ENCODE measurements at places on chromosomes 3 and 15.
A peak's percentile ranks its signal among the peaks of the same experiment; 100 is the strongest.

DNA sequence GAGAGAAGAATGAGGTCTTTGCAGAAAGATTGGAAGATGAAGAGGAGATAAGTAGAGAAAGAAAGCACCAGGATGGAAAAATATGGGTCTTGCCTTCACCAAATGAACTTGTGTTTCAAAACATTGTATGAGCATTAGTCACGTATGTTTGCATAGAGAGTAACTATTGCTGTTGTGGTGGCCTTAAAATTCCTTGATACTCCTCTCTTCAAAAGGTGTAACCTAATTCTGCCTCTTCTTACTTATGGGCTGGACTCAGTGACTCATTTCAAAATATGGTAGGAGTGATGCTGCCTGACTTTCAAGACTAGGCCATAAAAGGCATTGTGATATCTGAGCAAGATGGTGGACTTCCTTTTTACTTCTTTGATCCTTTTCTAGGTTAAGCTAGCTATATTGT, 228.7 kb upstream of the ZNF385D start:
- no peak for DNase-seq

- peak; percentile 61 for DNase-seq
Observed at GRCh38 chr15:77870195-77871065, 207.1 kb downstream of the TBC1D2B start.

GRCh38 chr15:34904527-34904926, 65.0 kb downstream of the AQR start:
- no peak for DNase-seq

- DNase-seq = no peak
Observed at GRCh38 chr3:126483321-126483761, 7.7 kb upstream of the ZXDC start.

DNA sequence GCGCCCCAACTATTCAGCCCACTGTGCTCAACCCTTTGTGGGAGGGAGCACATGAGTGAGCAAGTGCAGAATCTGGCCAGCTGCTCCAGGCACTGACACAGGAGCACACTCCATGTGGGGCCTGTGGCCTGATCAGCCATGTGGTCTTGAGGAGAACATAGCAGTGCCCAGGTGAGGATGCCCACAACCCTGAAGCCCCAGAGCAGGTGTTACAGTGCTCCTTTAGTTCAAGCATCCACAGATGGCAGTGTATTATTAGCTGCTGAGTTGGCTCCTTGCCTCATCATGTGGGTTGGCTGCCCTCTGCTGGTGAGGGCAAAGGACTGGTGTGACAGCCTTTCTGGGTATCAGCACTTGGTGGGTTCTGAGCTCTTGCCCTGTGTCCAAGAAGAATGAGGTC, 1588.2 kb downstream of the SI start:
- DNase-seq = peak; percentile 94

DNA sequence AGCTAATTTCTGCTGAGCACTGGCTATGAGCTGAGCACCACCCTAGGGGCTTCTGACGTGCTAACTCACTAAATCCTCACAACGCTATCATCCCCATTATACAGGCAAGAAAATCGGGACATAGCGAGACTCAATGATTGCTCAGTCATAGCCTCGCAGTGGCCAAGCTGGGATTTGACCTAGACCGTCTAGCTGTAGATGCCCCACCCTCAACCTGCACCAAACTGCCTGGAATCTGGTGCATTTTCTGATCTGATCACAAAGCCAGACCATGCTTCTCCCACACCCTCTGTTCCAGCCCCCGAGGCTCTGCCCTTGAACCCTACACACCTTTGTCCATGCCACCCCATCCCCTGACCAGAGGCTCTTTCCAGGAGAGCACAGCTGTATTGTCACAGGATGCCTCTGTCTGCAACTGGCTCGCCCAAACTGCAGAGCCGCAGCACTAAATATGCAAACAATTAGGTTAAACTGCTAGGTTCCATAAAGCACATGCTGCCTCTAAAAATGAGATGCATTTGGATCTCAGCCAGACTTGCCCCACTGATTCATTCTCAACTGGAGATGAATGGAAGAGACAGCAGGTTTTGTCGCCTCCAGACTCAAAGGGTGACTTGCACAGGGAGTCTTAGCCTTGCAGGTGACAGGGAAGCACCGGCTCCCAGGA, 95.2 kb downstream of the NUP210 start:
- no peak for DNase-seq

- no peak for DNase-seq
Observed at GRCh38 chr3:134423153-134423552, 48.9 kb upstream of the AMOTL2 start.

DNA sequence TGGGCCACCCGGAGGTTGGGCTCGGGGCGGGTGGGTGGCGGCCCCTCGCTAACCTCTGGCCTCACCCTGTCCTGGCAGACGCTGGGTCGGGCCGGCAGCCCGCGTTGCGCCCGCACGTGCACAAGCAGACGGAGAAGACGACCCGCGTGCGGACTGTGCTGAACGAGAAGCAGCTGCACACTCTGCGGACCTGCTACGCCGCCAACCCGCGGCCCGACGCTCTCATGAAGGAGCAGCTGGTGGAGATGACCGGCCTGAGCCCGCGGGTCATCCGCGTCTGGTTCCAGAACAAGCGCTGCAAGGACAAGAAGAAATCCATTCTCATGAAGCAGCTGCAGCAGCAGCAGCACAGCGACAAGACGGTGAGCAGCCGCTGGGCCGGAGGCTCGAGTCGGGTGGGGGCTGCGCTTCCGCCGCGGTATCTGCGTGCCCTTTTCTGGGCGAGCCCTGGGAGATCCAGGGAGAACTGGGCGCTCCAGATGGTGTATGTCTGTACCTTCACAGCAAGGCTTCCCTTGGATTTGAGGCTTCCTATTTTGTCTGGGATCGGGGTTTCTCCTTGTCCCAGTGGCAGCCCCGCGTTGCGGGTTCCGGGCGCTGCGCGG, 3.7 kb downstream of the ISL2 start:
- peak; percentile 23 for DNase-seq

GRCh38 chr3:156792114-156792513, 34.0 kb upstream of the LEKR1 start:
- DNase-seq = no peak

DNA sequence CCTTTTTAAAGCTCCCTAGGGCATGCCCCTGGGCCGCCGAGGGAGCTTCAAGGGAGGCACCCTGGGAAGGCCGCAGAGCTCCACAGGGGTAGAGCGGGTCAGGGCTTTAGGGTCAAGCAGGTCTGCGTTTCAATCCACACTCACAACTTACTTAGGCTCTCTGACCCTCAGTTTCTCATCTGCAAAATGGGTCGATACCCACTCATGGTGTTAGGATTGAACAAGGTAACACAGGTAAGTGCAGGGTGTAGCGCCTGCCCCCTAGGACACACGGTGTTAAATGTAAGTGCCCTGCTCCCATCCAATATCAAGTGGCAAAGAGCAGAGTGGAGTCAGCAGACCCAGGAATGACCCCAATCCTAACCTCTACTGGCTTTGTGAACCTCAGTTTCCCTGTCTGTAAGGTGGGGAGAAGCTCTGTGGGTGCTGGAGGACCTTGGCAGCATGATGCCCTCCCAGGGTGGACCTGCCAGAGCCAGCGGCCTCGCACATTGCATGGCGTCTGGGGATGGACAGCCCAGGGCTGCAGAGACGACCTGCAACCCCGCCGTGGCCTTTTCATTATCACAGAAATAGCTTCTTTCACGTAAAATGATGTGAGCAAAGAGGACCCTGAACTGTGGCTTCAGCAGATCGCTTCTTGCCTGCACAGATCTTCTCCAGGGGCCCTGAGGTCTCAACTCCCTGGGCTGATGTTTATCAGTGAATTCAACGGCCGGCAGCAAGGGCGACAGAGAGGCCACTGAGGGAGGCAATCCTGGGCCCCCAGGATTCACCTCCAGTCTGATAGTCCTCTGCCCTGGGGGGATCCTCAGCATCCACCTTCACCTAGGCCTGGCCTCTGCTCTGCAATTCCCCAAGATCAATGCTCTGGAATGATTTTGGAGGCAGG, 138.5 kb downstream of the CHSY1 start:
- DNase-seq = no peak

DNA sequence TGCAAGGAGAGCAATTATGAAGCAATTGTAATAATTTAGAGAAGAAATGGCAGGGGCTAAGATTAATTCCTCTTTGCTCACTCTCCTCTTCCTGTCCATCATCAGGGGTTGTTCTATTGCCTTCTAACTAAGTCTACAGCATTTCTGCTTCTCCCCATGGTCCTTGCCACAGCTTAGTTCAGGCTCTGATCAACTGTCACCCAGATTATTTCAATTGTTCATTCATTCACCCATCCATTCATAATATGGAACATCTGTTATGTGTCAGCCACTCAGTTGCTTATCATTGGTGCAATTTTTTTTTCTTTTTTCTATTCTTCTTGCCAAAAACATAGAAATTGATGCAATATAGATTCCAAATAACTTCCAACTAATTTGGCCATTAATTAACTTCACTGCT, 93.2 kb downstream of the CD47 start:
- DNase-seq = no peak

DNA sequence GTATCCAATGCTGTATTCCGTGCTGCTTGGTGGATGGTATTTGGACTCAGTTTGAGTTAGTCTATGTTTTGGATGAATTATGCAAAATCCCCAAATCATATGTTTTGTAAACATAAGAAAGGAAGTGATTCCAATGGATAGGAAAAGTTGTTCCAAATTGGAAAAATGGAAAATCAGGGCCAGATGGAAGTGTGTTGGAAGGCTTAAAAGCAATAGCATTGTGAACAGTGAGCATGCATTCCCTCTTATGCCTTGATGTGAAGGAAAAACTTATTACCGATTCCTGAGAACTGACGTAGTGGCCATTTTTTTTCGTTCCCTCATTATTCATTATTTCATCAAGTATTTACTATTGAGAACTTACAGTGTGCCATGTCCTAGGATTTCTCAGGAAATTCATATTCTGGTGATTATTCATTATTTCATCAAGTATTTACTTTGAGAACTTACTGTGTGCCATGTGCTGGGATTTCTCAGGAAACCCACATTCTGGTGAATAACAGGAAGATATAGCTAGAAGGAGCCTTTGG, 144.1 kb upstream of the TPRG1 start:
- DNase-seq = no peak

DNA sequence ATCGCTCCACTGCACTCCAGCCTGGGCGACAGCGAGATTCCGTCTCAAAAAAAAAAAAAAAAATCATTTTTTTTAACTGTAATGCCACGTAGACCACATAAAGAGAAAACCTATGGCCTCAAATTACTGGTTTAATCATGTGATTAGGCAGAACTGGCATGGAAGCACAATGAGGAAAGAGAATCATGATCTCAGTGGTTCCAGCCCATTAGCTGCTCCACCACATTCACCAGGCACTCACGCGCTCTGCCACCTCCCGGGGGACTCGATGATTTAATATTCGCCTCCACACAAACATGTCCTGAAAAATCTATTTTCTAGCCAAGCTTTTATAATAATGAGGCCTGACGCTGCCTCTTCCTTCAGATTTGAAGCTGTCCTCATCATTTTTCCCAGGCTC, 204.7 kb downstream of the TBL1XR1 start:
- DNase-seq = no peak

GRCh38 chr15:43412096-43412495, 41.2 kb downstream of the TUBGCP4 start:
- no peak for DNase-seq

DNA sequence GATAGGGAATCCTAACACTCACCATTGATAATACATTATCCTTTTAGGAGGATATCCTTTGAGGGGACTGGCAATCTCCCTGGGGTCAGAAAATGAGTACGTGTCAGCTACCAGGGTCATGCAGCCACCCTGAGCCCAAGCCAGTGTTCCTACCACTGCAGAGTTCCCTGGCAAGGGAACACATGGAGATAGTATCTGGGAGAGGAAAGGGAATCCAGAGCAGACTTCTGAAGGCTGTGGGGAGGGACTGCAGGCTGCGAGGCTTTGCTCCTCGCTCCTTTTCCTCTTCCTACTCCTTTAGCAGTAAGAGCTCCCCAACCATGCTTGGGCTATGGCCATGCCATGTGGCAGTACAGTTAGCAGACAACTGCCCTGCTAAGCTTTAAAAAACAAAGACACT, 62.9 kb upstream of the TJP1 start:
- no peak for DNase-seq

GRCh38 chr3:142863010-142863817, 25.7 kb downstream of the PCOLCE2 start:
- DNase-seq = no peak

- DNase-seq = no peak
Observed at GRCh38 chr3:31226346-31226745, 306.4 kb upstream of the STT3B start.

- no peak for DNase-seq
Observed at GRCh38 chr3:127078626-127079025, 95.7 kb downstream of the PLXNA1 start.

DNA sequence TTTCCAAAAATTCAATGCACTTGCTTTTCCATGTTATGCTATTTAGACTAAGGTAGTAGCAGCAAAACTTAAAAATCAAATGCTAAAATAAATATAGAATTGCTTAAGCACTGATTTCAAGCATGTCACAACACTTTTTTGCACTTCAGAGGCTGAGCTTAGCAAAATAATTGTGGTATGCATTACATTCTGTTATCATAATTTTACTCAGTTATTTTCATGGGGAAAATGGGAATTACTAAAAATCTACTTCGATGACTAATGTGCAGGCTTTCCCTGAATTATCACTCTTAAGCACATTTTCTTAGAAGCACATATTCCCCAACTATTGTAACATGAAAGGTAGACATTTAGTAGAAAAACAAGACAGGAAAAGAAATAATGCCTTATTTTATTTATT, 322.4 kb upstream of the CBLB start:
- no peak for DNase-seq

- no peak for DNase-seq
Observed at GRCh38 chr15:38373016-38373415, 80.9 kb upstream of the FAM98B start.

DNA sequence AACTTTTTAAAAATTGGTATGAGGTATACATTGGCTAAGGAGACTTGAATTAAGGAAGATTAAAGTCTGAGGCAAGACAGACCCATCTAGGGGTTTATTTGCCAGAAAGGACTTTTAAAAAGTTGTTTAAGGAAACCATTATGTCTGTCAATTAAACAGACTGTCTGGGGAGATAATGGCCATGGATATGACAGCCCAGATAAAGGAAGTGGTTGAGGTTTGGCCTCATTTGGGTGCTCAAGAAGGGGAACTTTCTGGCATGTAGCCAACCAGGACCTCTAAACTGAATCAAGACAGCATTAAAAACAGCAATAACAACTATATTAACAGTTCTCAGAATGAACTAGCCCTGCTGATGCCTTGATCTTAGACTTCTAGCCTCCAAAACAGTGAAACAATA, 9.9 kb upstream of the CD200R1L start:
- no peak for DNase-seq

GRCh38 chr3:76651784-76652183, 388.1 kb upstream of the ROBO2 start:
- no peak for DNase-seq

DNA sequence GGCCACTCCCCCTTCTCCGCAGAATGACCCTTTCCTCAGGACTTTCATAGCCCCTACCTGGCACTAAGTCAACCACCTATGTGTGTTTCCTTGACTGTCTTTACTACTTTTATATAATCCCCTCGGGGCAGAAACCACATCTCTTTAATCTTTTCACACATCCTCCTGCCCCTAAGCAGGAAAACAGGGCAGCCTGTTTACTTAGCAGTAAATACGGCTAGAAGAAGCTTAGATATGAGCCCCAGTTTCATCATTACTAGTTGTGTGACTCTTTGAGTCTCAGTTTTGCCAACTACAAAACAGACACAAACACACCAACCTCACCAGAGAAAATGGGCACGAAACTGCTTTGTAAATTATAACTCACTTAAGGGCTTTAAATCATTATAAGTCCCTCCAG, 98.3 kb downstream of the CYP19A1 start:
- DNase-seq = peak; percentile 40

GRCh38 chr3:27076815-27077630, 292.2 kb downstream of the NEK10 start:
- no peak for DNase-seq
